ENCODE measurements at places on chromosomes 7 and 10. TPM values are rescaled to one million over a fixed set of nuclear protein-coding genes. Genes with fewer than 3 reads are reported as not detected.

The GRID2IP gene
- total RNA-seq: 0.33 TPM

DNA sequence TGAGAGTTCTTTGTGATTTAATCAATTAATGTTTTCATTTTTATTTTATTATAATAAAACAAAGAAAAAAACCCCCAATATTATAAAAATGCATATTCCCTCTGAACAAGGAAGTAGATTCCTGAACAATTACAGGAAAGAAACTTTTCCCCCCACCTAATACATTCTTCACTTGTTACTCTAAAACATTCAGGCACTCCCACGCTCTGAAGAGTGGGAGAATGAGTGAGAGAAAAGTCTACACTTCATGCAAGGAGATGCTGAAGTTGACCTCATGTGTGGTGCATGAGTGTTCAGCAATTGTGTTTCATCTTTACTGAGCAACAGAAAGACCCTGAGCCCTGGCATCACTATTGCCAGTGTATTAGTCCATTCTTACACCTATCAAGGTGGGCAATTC is 244.2 kb upstream of the IGFBP3 start:
- no peaks in the 10 kb centered on the region for H3K36me3 ChIP-seq
- H3K27me3 ChIP-seq: no peaks in the 10 kb centered on the region
- H3K4me3 ChIP-seq: no peak overlapping the region
- DNase-seq: no peak
- no peaks in the 10 kb centered on the region for H3K4me1 ChIP-seq

The SPDYE11 gene
- total RNA-seq: not detected

DNA sequence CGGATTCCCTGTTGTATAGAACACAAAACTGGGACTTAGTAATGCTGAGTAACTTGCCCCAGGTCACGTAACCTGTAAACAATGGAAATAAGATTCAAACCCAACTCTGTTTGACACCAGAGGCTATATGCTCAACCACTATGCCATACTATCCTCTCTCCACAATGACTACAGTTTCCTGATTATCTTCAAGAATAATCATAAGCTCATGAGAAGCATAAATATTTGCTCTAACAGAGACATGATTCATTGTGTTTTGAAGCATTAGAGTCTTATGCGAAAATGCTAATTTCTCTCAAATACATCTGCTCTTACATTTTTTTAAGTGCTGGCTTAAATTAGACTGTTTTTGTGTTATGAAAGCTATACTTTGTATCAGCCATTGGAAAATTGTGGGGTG is 241.3 kb downstream of the LHFPL3 start:
- no peaks in the 10 kb centered on the region for H3K36me3 ChIP-seq
- H3K4me1 ChIP-seq: no peaks in the 10 kb centered on the region
- no peak overlapping the region for H3K4me3 ChIP-seq
- H3K27ac ChIP-seq: no peak overlapping the region

Data from breast epithelium (tissue), 4 donors.